ENCODE measurements at places on chromosomes 2 and 18. TPM values are rescaled to one million over a fixed set of nuclear protein-coding genes. Genes with fewer than 3 reads are reported as not detected.

PRKAG3 gene
- total RNA-seq: not detected

C2orf66 gene
- total RNA-seq: 0.13 TPM

KCNK3 gene
- total RNA-seq: not detected

HS1BP3 gene
- 11.2 TPM for total RNA-seq

ABCA12 gene
- total RNA-seq: not detected

AOX1 gene
- total RNA-seq: not detected

IMP4 gene
- total RNA-seq: 88.6 TPM

ST8SIA3 gene
- not detected for total RNA-seq

GPR55 gene
- 12.5 TPM for total RNA-seq

VWA3B gene
- total RNA-seq: not detected

ZNF2 gene
- total RNA-seq: 5.0 TPM

CPO gene
- not detected for total RNA-seq

HDLBP gene
- total RNA-seq: 186 TPM

RBBP8 gene
- total RNA-seq: 74.8 TPM

ALKAL2 gene
- total RNA-seq: not detected

MFF gene
- 68.3 TPM for total RNA-seq

SIX3 gene
- total RNA-seq: not detected
